NCI-H524 (cell line): ENCODE measurements at places on chromosomes 4 and X.

DNA sequence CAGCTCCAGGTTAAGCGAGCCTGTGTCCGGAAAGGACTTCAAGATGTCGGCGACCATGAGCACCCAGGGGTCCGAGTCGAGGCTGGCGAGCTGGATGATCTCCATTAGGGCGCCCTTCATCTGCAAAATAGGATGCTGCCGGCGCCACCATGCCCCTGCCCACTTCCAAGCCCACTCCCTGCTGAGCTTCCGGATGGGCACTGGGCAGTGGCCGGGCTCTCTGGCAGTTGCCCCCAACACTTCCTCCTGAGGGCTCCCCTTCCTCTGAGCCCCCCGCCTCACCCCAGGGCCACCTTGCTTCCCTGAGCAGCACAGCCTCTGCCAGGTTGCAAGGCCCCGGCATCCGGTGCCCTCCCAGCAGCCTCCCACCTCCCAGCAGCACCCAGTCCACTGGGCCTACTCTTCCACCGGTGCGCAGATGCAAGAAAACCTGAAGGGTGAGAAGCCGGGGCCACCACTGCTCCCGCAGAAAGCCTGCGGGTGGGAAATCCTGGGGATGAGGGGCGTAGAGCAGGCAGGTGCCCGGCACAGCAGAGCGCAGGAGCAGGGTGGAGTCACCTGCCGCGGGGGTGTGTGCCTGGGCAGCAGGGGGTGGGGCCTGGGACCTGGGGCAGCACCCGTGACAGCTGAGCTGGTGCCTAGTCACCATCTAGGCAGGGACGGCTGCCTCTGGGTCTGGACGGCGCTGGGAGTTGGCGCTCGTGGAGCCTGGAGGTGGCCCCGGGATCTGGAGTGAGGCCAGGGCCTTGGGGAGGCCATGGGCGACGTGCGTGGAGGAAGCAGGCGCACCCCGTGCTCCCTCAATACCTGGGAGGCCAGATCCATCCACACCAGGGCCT, 17.0 kb downstream of the NELFA start:
- DNase-seq = no peak

GRCh38 chr4:67714248-67714583, 13.3 kb upstream of the UBA6 start:
- no peak for DNase-seq

GRCh38 chrX:34382416-34382815, 250.3 kb upstream of the FAM47A start:
- DNase-seq = no peak

GRCh38 chr4:68951078-68951805, at the start of gene UGT2A3:
Gene UGT2A3, minus strand, starts transcription at chr4:68951804. Its CDS starts 44 bp downstream, at chr4:68951760.
- DNase-seq = no peak

DNA sequence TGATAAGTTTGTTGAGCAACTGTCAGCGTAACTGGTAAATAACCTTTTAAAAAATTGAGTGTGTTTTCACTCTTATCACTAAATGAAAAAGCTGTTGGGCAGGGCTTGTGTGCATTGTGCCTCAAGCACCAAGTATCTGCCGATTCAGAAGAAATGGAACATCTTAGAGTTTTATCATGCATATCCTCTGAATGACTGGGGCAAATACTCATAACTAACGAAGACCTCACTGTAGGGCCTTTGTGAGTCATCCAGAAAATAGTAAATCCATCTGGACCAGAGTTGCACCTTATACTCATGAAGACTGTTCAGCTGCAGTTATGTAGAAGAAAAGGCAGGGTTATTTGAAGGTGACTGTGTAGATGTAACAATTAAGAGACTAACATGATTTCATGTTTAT, 222.1 kb downstream of the CAMK2D start:
- no peak for DNase-seq

DNA sequence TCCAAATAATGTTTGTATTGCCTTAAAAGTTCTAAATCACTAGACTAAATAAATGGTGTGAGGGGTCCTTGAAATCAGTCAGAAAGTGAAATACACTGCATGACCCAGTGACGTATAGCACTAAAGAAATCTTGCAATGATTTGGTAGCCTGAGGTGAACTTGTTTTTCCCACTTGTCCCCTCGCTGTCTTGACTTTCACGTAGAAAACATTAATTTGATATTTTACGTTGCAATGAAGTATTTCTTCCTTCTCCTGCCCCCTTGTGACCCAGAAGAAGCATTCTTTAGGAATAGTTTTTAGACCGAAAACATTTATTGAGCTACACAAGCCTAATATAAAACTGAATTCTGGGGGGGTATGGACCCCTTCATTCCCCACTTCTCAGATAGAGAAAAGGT, 3.7 kb downstream of the KLB start:
- DNase-seq = no peak

GRCh38 chr4:114466299-114466698, 132.3 kb upstream of the UGT8 start:
- DNase-seq = no peak

DNA sequence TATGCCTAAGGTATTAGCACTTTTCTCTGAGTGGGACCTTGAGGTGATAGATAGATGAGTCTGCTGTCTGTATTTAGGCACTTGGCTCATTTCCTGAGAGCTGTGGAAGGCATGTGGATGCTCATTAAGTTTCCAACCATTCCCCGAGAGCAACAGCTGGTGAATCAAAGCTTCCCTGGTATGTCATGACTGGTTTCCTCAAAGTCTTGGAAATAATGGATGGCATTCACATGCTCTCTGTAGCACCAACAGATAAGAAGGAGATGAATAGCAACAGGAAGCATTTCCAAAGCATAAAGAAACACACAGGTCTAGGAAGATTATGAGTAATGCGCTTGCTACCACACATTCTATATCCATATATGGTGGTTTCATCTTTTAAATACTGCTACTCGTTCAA, 118.3 kb upstream of the ETNPPL start:
- peak; percentile 0 for DNase-seq

DNA sequence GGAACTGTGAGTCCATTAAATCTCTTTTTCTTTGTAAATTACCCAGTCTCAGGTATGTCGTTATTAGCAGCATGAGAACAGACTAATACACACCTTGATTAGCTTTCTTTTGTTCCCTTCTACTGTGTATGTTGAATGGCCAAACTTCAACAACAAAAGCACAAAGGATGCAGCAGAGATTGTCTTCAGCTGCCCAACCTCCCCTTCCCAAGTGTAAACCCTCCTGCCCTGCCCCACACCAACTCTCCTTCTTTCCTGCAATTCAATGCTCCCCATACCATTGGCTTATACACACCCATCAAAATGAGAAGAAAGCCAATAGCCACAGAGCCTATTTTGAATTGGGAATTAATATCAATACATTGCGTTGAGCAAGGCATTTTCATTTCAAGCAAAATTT, 27.8 kb downstream of the ANOS1 start:
- DNase-seq = no peak

- DNase-seq = no peak
These were observed 36.7 kb upstream of the TMEM164 start for GRCh38 chrX:109966246-109966645.

- DNase-seq = no peak
These were observed 831.0 kb downstream of the C4orf33 start for GRCh38 chr4:129926936-129927335.
